ENCODE measurements at places on chromosomes 1 and 21. TPM values are rescaled to one million over a fixed set of nuclear protein-coding genes. Genes with fewer than 3 reads are reported as not detected.

DNA sequence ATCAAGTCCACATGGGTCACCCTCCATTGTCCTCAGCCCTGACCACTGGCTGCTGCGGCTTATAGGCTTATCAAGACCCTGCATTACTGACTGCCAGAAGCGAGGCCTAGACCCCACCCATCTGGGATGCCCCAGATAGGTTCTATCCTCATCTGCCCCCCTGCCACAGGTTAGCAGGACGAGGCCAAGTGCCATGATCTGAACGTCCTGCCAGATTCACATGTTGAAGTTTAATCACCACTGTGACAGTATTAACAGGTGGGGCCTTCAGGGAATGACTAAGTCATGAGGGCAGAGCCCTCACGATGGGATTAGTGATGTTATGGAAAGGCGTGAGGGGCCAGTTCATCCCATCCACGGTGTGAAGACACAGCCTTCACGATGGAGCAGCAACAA, 6.2 kb upstream of the CPLANE2 start:
- no peak for DNase-seq

DNA sequence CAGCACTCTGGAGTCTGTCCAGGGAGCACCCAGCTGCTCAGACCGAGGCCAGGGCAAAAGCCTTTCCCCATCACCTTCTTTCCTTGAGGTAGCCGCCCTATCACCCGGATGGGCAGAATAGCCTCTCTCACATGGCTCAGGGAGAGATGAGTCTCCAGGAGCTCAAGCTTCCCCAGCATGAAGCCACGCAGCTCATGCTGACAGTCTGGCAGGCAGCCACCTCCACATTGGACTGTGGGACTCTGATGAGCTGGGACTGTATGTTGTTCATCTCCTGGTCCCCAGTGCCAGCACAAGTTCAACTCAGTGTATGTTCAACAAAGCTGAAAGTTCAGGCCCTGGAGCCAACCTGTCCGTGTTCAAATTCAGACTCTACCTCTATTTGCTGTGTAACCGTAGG, 75.2 kb upstream of the ZC3H12A start:
- no peak for DNase-seq

The MMP23B gene
- 0.32 TPM for total RNA-seq

DNA sequence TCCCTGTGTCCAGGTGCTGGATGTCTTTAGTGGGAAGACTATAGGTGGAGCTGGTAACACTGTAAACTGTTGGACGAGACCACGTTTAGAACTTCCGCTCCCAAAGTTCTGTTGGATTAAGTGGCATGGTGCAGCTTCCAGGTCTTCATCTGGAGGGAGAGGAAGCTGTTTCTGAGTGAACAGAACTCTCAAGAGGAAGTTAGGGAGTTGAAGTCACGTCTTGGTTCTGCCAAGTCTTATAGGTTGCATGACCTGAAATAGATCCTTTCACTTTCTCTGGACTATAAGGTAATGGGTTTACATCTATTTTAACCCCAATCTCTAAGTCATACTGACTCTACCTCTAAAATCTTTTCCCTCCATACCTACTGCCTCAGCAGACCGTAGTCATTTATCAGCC, 97.4 kb upstream of the TNR start:
- no peak for DNase-seq

The HSF2BP gene
- total RNA-seq, result 0.61 TPM

GRCh38 chr1:22105611-22106207, 37.2 kb downstream of the WNT4 start:
- no peak for DNase-seq

DNA sequence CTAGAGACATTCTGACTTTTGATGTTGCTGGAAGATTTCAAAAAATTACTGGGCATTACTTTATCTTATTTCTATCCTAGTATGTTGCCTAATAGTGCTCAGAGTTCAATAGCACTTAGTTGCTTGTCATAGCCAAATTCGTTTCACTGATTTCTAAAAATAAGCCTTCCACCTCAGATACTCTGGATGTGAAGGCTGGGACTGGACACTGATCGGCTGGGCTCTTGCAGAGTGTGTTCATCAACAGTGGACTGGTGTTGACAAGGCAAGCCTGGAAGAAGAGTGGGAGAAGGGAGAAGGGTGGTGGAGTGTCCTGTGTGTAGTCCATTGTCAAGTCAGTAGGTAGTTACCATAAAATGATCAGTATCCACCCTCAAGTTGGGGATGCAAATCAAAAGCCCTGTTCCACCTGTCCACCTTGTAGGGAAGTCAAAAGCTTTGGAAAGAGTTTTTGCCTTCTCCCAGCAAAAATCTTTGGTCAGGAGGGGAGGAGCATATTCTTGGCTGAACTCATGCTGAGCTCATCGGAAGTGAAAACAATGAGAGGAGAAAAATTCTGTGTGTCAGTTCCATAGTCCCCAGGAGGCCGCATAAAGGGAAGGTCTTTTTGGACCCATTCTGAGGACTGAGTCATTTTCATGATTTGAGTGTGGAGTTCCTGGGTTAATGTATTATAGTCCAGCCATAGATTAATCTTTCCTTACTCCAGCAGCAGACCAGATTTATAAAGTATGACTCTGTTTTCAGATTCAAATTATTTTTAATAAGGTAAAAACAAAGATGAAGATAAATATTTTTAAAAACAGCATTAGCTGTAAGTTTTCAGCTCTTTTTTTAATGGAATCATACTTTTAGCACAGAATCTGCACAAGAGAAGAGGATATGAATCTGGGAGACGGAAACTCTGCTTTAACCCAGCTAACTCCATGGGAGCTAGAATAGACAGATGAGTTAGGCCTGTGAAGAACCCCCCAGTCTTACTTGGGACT, 99.5 kb upstream of the BMP8A start:
- DNase-seq, result no peak

The DNAJC28 gene
- total RNA-seq, result 0.53 TPM
